ENCODE measurements at places on chromosomes 5 and 9.

GRCh38 chr5:2582507-2582906, 169.0 kb downstream of the IRX2 start:
- DNase-seq, result no peak

DNA sequence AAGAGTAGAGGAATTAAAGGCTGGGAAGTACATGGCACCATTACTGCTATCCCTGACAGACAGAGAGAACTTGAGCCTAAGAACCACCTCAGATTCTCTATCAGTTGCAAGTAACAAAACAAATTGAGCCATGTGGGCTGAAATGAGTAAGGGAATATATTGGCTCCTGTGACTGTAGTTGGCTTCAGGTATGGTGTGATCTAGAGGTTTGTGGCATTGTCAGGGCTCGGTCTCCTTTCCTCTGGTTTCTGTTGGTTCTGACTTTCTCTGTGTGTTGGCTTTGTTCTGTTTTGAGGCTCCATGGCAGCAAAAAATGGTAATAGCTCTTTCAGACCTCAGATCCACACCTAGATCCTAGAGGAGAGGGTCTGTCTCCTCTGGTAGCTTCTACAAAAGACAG, 5.7 kb downstream of the GALNT10 start:
- DNase-seq, result no peak

DNA sequence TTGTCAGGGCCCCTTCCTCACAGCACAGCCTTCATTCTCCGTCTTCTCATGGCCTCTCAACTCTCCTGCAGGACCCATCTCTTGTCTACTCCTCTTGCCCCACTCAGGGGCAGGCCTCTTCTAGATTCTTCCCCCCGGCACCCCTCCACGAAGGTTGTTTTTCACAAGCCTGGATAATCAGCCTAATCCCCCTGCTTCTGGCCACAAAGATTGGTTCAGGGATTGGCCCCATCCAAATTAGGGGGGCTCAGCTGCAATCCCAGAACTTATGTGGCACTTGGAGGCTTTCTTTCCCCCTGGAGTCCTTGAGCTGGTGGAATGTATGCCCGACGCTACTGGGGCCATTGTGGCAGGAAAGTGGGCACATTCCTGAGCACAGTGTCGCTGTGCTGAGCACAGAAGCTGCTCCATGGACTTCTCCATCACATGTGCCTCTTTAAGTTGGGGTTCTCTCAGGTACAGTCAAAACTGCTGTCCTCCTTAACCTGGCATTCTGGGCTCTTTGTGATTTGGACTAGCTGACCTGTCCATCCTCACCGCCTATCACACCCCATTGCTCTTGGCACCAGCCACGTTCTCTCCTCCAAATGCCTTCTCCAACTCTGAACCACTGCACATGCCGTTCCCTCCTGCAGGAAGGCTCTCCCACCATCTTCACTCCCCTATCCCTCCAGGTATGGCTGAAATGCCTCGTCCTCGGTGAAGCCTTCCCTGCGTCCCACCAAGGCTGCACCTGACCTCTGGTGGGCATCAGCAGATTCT, 66.8 kb upstream of the RNF130 start:
- no peak for DNase-seq

- no peak for DNase-seq
Observed at GRCh38 chr5:141811287-141812155, 66.7 kb downstream of the PCDH1 start.

DNA sequence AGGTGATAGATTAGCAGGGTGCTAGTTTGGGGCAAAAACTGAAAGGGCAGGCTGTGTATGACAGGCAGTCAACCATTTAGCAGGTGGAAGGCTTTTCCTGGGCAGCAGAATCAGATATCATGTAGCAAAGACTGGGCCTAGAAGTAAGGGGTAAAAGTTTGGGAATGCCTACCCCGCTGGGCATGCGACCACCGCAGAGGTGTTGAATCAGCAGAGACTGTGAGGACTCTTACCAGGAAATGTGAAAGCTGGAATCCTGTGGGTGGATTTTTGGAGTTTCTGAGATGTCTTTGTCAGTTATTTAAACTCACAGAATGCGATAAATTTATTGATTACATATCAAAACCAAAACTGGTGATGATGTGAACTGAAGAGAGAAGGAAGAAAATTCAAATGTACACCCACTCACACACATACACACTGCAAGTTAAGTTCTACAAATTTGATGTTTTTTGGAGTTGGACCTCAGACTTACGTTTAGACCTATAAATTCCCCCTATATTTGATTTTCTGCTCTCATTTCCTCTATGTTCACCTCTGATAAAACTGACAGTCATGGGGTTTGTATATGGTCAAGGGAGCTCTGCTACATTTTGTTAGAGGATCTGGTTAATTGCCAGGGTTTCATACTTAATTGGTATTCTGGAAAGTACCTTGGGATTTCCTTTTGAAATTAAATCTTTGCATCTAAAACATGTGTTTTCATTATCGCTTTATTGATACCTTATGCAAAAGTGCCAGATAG, 333.6 kb downstream of the CSNK1G3 start:
- DNase-seq, result no peak
